Glutamatergic neuron (in vitro differentiated cells): ENCODE measurements at places on chromosomes 5 and 9. TPM values are rescaled to one million over a fixed set of nuclear protein-coding genes. Genes with fewer than 3 reads are reported as not detected.
A peak's percentile ranks its signal among the peaks of the same experiment; 100 is the strongest.

Gene ARID3C
- total RNA-seq, result not detected

DNA sequence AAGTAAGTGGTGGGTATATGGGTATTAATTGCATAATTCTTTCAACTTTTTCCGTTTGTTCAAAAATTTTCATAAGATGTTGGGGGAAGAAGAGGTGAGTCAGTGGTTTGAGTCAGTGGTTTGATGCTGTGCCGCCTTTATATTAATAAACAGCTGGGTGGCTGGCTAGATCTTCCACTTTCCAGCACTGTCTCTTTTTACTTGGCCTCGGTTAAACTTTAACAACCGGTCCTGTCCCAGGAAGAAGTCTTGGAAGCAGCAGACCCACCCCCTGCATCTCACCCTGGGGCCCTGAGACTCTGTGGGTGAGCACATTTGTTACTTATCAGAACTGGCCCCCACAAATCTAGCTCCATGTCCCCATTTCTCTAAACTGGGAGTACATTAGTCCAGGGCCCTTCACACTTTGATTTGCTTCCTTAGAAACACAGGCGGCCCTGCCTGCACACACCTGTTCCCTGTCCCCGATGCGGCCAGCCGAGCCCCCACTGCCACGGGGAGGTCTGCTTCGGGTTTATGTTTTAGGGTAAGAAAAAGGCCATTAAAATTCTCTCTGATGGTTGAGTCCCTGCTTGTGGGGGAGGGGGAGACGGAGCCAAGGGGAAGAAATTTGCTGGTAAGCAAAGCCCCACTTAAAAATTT is 90.7 kb downstream of the PTCH1 start:
- peak overlapping the region; percentile 95 for H3K27ac ChIP-seq
- peak overlapping the region; percentile 86 for H3K4me3 ChIP-seq
- H3K4me1 ChIP-seq, result peaks cover 7% of the 10 kb centered on the region
- H3K36me3 ChIP-seq, result peaks cover 39% of the 10 kb centered on the region

Gene CFAP90
- not detected for total RNA-seq

GRCh38 chr9:76859860-76860259 is 46.1 kb downstream of the PRUNE2 start:
- no peak for DNase-seq
- no peak overlapping the region for H3K4me3 ChIP-seq
- no peaks in the 10 kb centered on the region for H3K4me1 ChIP-seq
- H3K27me3 ChIP-seq, result no peaks in the 10 kb centered on the region
- H3K36me3 ChIP-seq, result peaks cover 10% of the 10 kb centered on the region

DNA sequence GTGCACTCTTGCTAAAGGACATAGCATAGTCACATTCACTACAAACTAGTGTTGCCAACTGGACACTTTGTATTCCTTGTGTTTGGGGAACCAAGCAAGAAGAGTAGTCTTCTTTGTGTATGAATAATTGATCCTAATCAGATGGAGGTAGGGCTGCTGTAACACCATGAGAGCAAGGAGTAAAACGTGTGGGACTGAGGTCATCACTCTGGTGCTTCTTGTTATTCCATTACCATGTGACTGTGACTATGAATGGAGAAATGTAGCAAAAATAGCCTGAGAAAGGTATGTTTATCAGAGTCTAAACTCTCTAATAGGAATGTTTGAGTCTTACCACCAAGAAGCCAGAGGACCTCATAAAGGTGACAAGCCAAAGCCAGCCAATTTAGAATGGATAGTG is 966.9 kb downstream of the TAF11L14 start:
- no peaks in the 10 kb centered on the region for H3K27me3 ChIP-seq
- no peak overlapping the region for H3K27ac ChIP-seq
- H3K4me3 ChIP-seq, result no peak overlapping the region
- DNase-seq, result no peak

DNA sequence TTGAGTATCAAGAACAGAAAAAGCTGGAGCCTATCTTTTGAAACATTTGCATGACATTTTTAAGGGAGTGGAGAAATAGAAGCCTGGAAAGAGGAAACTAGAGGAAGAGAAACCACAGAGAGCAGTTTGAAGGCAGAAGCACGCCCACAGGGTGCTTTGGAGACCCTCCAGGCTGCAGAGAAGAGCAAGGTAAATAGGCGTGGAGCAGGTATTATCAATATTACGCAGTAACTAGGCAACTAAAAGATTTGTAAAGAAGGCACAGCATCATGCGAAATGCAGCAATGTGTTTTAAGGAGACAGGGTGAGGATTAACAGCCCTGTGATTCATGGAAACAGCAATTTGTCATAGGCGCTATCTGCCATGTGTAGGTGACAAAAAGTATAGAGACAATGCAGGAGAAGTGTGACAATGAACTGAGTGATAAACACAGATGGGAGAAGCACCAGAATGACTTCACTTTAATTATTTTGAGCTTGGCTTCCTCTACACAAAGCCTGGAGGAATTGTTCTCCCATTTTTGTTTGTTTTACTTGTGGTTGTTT is 281.2 kb downstream of the BRINP1 start:
- no peak overlapping the region for H3K27ac ChIP-seq
- H3K4me1 ChIP-seq, result no peaks in the 10 kb centered on the region

DNA sequence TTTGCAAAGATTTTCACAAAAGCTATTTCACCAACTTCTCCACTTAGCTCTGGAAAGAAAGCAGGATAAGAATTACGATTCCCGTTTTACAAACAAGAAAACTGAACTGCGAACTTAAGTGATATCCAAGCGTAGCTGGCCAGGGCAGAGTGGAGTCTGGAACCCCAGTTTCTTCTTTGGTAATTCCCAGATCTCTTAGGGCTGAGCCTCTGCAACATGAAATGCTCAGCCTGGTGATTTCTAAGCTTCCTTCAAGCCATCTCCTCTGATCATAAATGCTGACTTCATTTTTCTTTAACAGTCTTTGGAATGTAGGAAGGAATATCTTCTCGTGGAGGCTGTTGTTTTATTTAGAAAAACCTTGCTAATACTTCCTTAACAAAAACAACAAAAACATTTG is 620.0 kb downstream of the CCDC171 start:
- H3K4me3 ChIP-seq, result no peak overlapping the region
- no peak for DNase-seq
- H3K36me3 ChIP-seq, result no peaks in the 10 kb centered on the region
- peaks cover 12% of the 10 kb centered on the region for H3K4me1 ChIP-seq

DNA sequence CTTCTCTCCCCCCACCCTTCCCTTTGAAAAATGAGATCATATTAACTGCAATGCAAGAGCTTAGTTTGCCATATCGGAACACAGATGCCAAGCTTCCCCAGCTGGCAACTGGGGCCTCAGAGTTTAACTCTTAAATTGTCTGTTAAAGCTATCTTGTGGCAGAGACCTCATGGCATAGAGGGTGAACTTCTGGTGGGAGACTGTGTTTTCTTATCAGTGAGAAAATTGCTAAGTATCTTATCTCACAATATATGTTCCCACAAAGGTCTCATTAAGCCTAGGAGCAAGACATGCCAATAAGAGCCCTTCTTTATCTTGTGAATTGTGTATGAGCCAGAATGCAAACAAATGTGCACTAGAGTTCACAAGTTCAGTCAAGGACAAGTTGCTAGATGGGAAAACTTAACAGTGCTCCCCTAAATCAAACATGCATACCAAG is 12.3 kb downstream of the NFIB start:
- no peak overlapping the region for H3K4me3 ChIP-seq
- no peaks in the 10 kb centered on the region for H3K27me3 ChIP-seq
- no peaks in the 10 kb centered on the region for H3K4me1 ChIP-seq
- H3K27ac ChIP-seq, result no peak overlapping the region
- no peaks in the 10 kb centered on the region for H3K36me3 ChIP-seq

DNA sequence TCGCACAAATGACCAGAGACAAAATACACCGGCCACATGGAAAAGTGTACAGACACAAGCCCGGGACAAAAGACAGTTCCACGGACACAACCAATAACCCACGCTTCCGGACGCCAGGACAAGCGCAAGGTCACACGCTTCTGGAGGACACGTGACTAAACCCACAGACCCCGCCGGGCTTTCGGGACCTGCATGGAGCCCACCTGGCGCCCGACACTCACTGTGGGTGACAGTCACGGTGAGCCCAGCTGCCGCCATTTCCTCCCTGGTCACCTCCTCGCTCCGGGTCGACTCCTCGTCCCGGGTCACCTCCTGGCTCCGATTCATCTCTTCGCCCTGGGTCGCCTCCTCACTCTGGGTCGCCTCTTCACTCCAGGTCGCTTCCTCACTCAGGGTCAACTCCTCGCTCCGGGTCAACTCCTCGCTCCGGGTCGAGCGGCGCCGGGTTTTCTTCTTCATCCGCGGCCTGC is 470 bp downstream of the BAG1 start:
- H3K27me3 ChIP-seq, result peaks cover 10% of the 10 kb centered on the region
- H3K4me3 ChIP-seq, result peak overlapping the region; percentile 100
- H3K36me3 ChIP-seq, result peaks cover 4% of the 10 kb centered on the region

GRCh38 chr9:113623851-113624485 is 160.4 kb downstream of the RGS3 start:
- no peaks in the 10 kb centered on the region for H3K27me3 ChIP-seq
- DNase-seq, result no peak
- H3K36me3 ChIP-seq, result no peaks in the 10 kb centered on the region
- H3K4me3 ChIP-seq, result no peak overlapping the region
- H3K4me1 ChIP-seq, result peaks cover 27% of the 10 kb centered on the region
- no peak overlapping the region for H3K27ac ChIP-seq

DNA sequence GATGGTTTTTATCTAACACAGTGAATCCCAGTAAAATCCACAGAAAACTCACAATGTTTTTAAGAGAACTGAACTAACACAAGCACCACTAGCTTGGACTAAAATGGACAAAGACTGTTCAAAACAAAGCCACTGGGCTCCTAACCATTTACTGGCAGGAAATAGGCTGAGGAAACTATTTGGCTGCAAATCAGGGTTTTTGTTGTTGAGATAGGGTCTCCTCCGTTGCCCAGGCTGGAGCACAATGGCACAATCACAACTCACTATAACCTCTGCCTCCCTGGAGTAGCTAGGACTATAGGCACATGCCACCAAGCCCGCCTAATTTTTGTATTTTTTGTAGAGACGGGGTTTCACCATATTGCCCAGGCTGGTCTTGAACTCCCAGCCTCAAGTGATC is 99.7 kb downstream of the THBS4 start:
- H3K4me3 ChIP-seq, result no peak overlapping the region
- no peaks in the 10 kb centered on the region for H3K27me3 ChIP-seq
- DNase-seq, result no peak
- H3K36me3 ChIP-seq, result peaks cover 10% of the 10 kb centered on the region
- no peak overlapping the region for H3K27ac ChIP-seq

GRCh38 chr9:13845460-13845859 is 468.5 kb downstream of the NFIB start:
- no peaks in the 10 kb centered on the region for H3K36me3 ChIP-seq
- H3K27me3 ChIP-seq, result no peaks in the 10 kb centered on the region
- no peak for DNase-seq
- no peak overlapping the region for H3K4me3 ChIP-seq
- no peaks in the 10 kb centered on the region for H3K4me1 ChIP-seq
- no peak overlapping the region for H3K27ac ChIP-seq

GRCh38 chr9:18330401-18331309 is 143.3 kb upstream of the ADAMTSL1 start:
- no peak for DNase-seq
- H3K27me3 ChIP-seq, result no peaks in the 10 kb centered on the region
- no peak overlapping the region for H3K27ac ChIP-seq
- H3K4me1 ChIP-seq, result no peaks in the 10 kb centered on the region
- H3K4me3 ChIP-seq, result no peak overlapping the region

GRCh38 chr9:70480405-70480980 is 66.0 kb upstream of the KLF9 start:
- no peak for DNase-seq
- H3K4me3 ChIP-seq, result no peak overlapping the region
- H3K27me3 ChIP-seq, result peaks cover 3% of the 10 kb centered on the region
- peaks cover 4% of the 10 kb centered on the region for H3K4me1 ChIP-seq
- H3K27ac ChIP-seq, result no peak overlapping the region
- no peaks in the 10 kb centered on the region for H3K36me3 ChIP-seq

Gene PCDHGB4
- 40.8 TPM for total RNA-seq

- peaks cover 2% of the 10 kb centered on the region for H3K27me3 ChIP-seq
- H3K4me3 ChIP-seq, result no peak overlapping the region
- peak; percentile 33 for DNase-seq
- no peaks in the 10 kb centered on the region for H3K4me1 ChIP-seq
- H3K27ac ChIP-seq, result no peak overlapping the region
These were observed 31.8 kb upstream of the FOXB2 start for GRCh38 chr9:76987594-76988200.

Gene C5orf52
- not detected for total RNA-seq
